Aorta (tissue), 5 donors: ENCODE measurements at places on chromosomes 11 and 22.

GRCh38 chr22:25598609-25599008, 34.1 kb downstream of the GRK3 start:
- H3K27ac ChIP-seq: no peak overlapping the region
- DNase-seq: no peak
- H3K4me3 ChIP-seq: no peak overlapping the region
- H3K27me3 ChIP-seq: no peaks in the 10 kb centered on the region
- H3K4me1 ChIP-seq: no peaks in the 10 kb centered on the region

GRCh38 chr11:77557553-77557952, 32.2 kb upstream of the AQP11 start:
- no peaks in the 10 kb centered on the region for H3K4me1 ChIP-seq
- no peak overlapping the region for H3K4me3 ChIP-seq
- no peak overlapping the region for H3K27ac ChIP-seq
- DNase-seq: no peak

- H3K4me1 ChIP-seq: peaks cover 2% of the 10 kb centered on the region
- H3K4me3 ChIP-seq: no peak overlapping the region
- DNase-seq: no peak
- no peaks in the 10 kb centered on the region for H3K36me3 ChIP-seq
Measured at GRCh38 chr11:111554532-111554931, 14.0 kb downstream of the LAYN start.

DNA sequence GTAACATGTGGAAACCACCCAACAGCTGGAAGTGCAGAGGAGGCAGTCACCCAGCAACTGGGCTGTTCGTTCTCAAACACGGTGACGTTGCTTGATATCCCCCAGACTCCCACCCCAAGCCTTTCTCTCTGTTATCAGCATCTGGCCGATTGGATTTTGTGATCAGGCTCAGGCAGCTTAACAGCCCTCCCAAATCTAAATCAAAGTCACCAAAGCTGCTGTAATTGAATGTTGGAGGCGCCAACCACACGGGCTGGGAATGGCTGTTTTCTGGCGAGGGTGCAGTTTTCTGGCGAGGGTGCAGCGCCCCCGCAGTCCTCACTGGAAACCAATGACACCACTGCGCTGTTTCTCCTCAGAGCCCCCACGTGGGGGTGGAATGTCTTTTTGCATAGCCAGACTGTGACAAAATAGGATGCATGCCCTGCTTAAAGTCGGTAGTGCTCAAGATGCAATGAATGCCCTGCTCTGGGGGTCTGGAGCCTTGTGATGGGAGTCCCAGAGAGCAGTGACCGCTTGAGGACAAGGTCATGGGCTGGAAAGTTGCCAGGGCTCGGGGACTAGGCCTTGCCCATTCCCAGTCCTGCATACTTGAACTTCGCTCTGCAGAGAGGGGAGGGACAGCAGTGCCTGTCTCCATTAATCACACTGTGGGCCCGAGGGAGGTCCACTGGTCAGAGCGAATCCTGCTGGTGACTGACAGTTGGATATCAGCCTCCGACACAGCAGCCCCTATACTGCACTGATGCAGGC, 105.3 kb downstream of the MORC2 start:
- no peaks in the 10 kb centered on the region for H3K36me3 ChIP-seq
- no peaks in the 10 kb centered on the region for H3K27me3 ChIP-seq
- no peaks in the 10 kb centered on the region for H3K4me1 ChIP-seq
- no peak overlapping the region for H3K4me3 ChIP-seq

- no peak overlapping the region for H3K27ac ChIP-seq
- no peaks in the 10 kb centered on the region for H3K4me1 ChIP-seq
- no peaks in the 10 kb centered on the region for H3K36me3 ChIP-seq
- H3K27me3 ChIP-seq: no peaks in the 10 kb centered on the region
Measured at GRCh38 chr11:456533-456932, 6.5 kb downstream of the PTDSS2 start.

DNA sequence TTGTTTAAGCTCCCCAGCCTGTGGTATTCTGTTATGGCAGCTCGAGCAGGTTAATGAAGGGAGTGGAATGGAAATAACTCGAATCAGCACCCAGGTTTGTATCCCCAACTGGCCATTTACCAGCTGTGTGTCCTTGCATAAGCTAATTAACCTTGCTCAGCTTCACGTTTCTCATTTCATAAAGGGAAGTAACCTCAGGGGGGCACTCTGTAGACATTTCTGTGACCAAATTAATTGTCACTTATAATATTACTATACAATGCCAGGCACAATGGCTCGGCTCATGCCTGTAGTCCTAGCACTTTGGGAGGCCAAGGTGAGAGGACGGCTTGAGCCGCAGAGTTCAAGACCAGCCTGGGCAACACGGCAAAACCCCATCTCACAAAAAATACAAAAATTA, 13.8 kb downstream of the ADA2 start:
- no peaks in the 10 kb centered on the region for H3K4me1 ChIP-seq
- no peaks in the 10 kb centered on the region for H3K27me3 ChIP-seq
- no peak overlapping the region for H3K27ac ChIP-seq

- H3K4me3 ChIP-seq: no peak overlapping the region
- H3K36me3 ChIP-seq: no peaks in the 10 kb centered on the region
- no peak overlapping the region for H3K27ac ChIP-seq
- DNase-seq: no peak
- no peaks in the 10 kb centered on the region for H3K4me1 ChIP-seq
Measured at GRCh38 chr22:47113853-47114415, 351.5 kb downstream of the TBC1D22A start.

DNA sequence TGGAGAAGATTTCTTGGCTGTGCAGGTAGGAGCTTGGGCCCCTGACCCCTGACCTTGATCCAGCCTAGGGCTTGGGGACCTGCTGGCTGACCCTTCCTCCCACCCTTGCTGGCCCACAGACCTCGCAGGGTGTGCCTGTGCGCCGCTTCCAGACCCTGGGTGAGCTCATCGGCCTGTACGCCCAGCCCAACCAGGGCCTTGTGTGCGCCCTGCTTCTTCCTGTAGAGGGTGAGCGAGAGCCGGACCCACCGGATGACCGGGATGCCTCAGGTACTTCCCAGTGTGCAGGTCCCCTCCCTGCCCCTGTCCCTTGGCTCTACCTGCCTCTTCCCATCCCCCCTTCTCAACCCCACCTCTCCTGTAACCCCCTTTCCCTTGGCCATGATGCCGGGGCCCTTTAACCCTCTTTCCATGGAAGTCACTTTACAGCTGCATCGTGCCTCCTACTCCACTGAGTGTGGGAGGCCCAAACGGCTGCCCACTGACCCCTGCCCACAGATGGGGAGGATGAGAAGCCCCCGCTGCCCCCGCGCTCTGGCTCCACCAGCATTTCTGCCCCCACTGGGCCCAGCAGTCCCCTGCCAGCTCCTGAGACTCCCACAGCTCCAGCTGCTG, 3.8 kb downstream of the INPPL1 start:
- H3K27ac ChIP-seq: no peak overlapping the region
- no peaks in the 10 kb centered on the region for H3K4me1 ChIP-seq
- H3K4me3 ChIP-seq: no peak overlapping the region
- DNase-seq: peak; percentile 76

DNA sequence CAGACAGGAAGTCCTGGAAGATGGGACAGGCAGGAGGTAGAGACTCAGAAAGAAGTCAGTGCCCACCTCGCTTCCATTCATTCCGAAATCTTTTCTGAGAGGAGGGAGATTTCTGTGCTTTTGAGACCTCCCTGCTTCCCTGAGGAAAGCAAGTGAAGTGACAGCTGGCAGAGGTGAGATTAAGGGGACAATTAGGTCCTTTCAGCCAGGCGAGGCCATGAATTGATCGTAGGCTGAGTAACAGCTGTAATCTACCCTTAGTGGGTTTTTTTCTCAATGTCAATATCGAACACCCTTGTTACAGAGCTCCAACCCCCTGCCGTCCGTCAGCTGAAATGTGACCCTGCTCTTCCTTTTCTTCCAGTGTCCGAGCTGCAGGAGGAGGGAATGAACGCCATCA, 96.0 kb downstream of the PARVA start:
- H3K27ac ChIP-seq: no peak overlapping the region
- DNase-seq: no peak
- H3K27me3 ChIP-seq: no peaks in the 10 kb centered on the region
- no peaks in the 10 kb centered on the region for H3K4me1 ChIP-seq
- H3K4me3 ChIP-seq: no peak overlapping the region

- peak; percentile 67 for DNase-seq
- H3K27me3 ChIP-seq: no peaks in the 10 kb centered on the region
- H3K27ac ChIP-seq: no peak overlapping the region
- H3K36me3 ChIP-seq: no peaks in the 10 kb centered on the region
- no peaks in the 10 kb centered on the region for H3K4me1 ChIP-seq
- no peak overlapping the region for H3K4me3 ChIP-seq
Measured at GRCh38 chr11:65297026-65297672, 17.5 kb upstream of the CDC42EP2 start.
